HT1080 (cell line): ENCODE measurements at places on chromosomes 16 and 17. TPM values are rescaled to one million over a fixed set of nuclear protein-coding genes. Genes with fewer than 3 reads are reported as not detected.

Gene WRAP53
- 25.2 and 29.2 TPM in 2 replicates for total RNA-seq

Gene GP1BA
- total RNA-seq, result not detected in 2 replicates

Gene ZG16B
- 0.20 and 0.47 TPM in 2 replicates for total RNA-seq

Gene CACNA1G
- total RNA-seq, result 0.03 and 0.40 TPM in 2 replicates

Gene KRTAP9-4
- total RNA-seq, result not detected in 2 replicates

Gene GAS7
- total RNA-seq, result 0.76 TPM in 1 of 2 replicates, not detected in the other

Gene PDPK1
- 18.2 and 21.5 TPM in 2 replicates for total RNA-seq

Gene CCL3
- total RNA-seq, result 0.17 TPM in 1 of 2 replicates, not detected in the other
